Urothelium cell line (cell line): ENCODE measurements at places on chromosomes 2 and 18.

DNA sequence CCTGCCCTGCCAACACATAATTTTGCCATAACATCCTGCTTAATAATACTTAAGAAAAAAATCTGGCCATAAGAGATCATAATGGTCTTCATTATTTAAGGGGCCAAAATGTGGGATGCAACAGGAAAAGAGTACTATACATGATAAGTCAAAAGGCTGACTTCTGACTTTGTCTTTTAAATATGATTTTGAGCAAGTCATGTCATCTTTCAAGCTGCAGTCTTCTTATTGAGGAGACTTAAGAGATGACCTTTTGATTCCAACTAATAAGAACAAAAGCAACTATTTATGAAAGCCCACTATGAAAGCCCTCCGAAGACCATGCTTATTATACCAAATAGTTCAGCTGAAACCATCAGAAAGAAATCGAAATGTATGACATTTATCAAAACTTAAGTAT lies 41.6 kb downstream of the PUM2 start:
- DNase-seq = no peak

GRCh38 chr2:157271590-157272203 lies 14.2 kb downstream of the GALNT5 start:
- no peak for DNase-seq

DNA sequence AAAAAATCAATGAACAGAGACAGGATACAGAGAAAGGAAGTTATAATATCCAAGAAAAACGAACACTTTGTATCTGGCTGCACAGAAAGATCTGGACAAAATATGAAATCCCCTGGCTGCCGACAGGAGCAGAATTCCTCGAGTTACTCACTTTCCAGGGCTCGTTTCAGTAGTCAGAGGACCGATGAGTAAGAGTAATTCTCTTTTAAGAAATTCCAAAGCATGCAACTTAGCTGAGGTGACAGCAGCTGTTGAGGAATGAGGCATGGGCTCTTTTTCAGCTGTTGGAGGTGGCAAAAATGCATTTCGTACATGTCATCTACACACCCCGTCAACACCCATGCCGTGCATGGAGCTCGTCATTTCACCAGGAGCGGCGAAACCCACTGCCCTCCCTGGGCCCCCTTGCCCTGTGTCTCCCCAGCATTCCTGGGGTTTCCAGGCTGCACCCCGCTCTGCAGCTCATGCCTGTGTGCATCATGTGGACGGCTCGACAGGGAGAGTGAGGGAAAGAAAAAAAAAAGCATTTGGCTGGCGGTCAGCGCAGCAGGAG lies 210.8 kb upstream of the SMIM21 start:
- peak; percentile 52 for DNase-seq

DNA sequence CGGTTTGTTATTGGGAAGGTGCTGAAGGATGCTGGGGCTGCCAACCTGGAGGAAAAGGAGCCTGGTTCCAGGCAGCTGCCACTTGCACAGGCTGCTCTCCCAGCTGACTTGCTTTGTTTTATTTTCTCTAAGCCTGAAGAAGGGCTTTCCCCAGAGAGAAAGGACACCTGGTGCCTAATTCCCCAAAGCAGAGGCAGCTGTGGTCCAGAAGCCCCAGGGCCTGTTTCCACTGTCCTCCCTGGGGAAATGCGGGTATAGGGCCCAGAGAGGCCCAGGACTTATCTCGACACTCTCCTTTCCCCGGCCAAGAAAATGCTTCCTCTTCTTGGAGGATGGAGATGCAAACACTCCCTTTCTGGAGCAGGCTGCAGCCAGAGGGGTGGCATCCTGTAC lies 30.1 kb downstream of the INO80C start:
- DNase-seq = no peak

DNA sequence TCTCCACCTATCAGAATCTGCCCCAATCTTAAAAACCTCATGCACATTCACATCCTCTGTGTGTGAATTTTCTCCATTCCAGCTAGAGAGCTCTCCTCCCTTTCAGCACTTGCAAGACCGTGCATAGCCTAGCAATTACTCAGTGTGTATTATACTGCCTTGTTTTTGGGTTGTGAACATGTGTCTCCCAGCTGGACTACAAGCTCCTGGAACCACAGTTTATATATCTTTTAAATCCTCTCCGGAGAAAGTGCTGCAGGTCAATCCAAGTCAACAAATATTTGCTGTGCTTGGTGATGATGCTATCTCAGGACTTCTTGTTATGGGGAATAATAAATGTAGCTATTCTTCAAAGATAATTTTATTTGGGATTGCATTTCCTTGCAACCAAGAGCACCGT lies 58.2 kb upstream of the MEX3C start:
- no peak for DNase-seq

GRCh38 chr2:20303966-20304365 lies 46.7 kb downstream of the PUM2 start:
- no peak for DNase-seq

DNA sequence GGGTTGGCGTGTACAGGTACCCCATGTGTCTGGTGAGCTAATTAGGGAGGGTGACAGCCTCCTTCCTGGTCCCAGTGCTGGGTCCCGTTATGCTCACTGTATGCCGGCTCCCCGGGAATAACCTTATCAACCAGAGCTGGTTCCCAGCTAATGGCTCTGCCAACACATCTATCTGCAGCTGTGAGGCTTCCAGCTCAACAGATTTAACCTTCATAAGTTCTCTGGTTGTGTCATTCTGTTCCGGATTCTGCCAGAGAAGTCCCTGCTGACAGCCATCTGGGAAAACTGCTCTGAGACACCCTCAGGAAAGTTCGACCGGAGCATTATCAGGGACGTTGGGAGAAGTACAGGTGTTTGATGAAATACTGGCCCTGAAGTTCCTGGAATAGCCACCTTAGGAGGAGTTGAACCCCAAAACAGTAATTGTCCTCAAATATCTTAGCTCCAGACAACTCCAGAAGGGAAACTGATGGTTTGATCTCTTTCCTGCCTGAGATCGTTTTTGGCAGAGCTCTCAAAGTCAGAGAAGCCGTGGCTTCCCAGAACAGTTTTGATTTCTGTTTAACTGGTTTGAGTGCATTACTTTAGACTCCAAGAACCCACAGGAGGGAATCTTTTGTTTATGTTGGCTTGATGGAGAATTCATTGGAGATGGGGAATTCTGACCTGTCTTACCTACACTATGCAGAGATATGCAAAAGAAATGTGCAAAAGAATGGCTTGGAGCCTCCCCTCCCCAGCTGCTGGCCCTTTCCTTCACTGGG lies 39.4 kb upstream of the TXNDC2 start:
- DNase-seq = no peak

- peak; percentile 41 for DNase-seq
Measured at GRCh38 chr2:437756-438393, 150.0 kb upstream of the ALKAL2 start.

DNA sequence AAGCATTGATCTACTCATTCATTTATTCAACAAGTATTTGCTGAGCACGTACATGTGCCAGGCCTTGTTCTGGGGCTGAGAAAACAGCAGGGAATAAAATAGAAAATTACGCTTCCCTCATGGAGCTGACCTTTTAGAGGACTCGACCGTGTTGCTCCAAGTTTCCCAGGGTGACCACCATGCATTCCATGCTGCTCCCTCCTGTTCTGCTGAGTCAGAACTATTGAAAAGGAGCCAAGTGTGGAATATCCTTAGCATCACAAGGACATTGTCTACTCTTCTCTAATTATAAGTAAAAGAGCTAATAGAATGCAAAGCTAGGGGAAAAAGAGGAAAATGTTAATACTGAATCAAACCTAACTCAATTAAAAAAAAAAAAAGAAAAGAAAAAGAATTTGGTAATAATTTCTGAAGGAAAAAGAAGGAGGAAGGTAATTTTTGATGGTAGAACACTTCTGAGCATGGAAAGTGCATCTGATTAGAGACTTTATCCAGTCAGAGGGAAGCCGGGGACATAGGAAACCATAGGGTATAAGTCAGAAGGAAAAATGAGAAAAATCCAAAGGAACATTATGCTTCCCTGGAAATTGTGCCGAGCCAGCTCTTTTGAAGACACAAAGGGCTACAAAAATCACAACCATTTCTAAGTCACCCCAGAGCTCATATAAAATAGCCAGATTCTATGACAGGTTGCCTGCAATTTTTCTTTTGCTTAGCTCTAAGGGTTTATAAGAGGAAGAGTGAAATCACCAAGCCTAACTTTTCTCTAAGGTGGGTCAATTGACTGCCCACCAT lies 339.4 kb downstream of the RND3 start:
- DNase-seq = no peak

DNA sequence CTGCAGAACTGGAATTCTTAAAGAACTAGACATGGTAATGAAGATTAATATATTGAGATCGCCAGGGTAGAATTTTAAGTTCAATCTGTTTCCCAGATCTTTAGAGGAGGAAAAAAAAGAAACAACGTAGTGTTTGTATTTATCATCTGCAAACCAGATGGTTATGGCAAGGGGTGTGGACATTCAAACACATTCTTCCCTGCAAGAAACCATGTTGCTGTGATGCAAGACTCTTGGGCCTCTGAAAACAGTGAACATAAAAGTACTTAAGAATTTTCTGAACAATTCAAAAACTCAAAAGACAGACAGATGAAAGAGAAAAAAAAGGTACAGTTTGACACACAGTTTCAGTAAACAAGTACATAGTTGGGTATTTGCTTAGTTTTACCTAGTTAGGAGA lies 35.6 kb downstream of the COL5A2 start:
- no peak for DNase-seq

GRCh38 chr2:210224941-210225672 lies at the start of gene ACADL:
ACADL (minus strand) TSS chr2:210225447; CDS start chr2:210225263, 184 bp downstream.
- peak; percentile 76 for DNase-seq

- DNase-seq = no peak
Measured at GRCh38 chr18:7824970-7825369, 257.9 kb downstream of the PTPRM start.

DNA sequence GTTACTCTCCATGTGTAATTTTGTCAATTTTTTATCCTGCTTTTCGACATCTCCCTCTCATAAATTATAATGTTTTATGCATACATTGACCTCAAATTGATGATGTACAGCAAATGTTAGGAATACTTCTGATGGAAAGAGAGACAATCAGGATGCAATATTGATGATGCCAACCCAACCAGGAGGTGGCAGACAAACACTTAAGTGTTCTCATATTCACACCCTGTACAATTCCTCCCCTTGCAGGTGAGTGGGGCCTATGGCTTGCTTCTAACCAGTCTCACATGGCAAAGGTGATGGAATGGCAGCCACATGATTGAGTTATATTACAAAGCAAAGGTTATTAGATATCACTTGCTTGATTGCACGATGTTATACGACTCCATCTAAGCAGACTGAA lies 594.3 kb upstream of the REG3G start:
- peak; percentile 14 for DNase-seq
